ENCODE measurements at places on chromosomes 5 and 9. TPM values are rescaled to one million over a fixed set of nuclear protein-coding genes. Genes with fewer than 3 reads are reported as not detected.

DNA sequence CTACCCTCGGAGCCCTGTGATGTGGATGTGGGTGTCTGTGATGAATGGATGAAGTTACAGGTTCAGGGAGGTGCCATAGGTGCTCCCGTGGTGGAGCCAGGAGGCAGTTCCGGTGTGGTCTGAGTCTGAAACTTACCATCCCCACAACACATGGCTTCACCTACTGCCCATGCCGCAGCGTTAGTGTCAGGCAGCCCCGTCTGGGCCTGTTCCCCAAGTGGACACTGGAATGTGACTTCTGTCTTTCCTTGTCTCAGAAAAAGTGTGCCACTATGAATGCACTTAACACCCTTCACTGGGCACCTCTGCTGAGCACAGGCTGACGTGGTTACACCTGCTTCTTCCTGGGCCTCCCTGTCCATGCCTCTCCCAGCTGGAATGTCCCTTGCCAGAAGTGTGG, 8.6 kb downstream of the ANKRD33B start:
- H3K36me3 ChIP-seq, result no peaks in the 10 kb centered on the region
- H3K4me1 ChIP-seq, result no peaks in the 10 kb centered on the region
- H3K27ac ChIP-seq, result no peak overlapping the region
- no peaks in the 10 kb centered on the region for H3K27me3 ChIP-seq
- no peak overlapping the region for H3K4me3 ChIP-seq

GRCh38 chr5:90223756-90224155, 185.8 kb downstream of the CETN3 start:
- DNase-seq, result no peak
- H3K4me1 ChIP-seq, result peaks cover 12% of the 10 kb centered on the region
- no peaks in the 10 kb centered on the region for H3K36me3 ChIP-seq
- no peak overlapping the region for H3K4me3 ChIP-seq
- no peaks in the 10 kb centered on the region for H3K27me3 ChIP-seq

GRCh38 chr5:149999359-149999758, 1.1 kb downstream of the TIGD6 start:
- peaks cover 25% of the 10 kb centered on the region for H3K4me1 ChIP-seq
- H3K27ac ChIP-seq, result no peak overlapping the region
- no peak for DNase-seq
- no peaks in the 10 kb centered on the region for H3K27me3 ChIP-seq

GRCh38 chr9:108265065-108265464, 590.7 kb downstream of the ACTL7B start:
- H3K4me1 ChIP-seq, result no peaks in the 10 kb centered on the region
- H3K36me3 ChIP-seq, result no peaks in the 10 kb centered on the region
- no peak overlapping the region for H3K4me3 ChIP-seq
- DNase-seq, result no peak
- H3K27me3 ChIP-seq, result no peaks in the 10 kb centered on the region

DNA sequence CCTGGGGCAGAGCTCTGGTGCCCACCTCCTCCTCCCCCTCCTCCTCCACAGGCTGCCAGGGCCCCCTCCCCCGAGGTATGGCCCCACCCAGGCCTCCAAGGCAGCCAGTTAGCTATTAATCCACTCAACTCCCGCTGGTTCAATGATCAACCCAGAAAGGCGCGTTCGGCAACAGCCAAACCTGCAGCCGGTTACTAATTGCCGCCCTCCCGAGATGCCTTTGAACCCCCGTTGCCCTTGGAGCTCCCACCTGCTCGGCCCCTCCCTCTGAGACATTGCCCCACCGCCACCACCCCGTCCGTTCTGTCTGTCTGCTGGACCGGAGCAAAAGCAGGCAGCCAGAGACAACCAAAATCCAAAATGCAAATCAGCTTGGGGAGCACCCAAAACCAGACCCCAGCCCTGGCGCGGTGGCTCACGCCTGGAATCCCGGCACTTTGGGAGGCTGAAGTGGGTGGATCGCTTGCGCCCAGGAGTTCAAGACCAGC, 25.8 kb downstream of the NOTCH1 start:
- no peak overlapping the region for H3K4me3 ChIP-seq
- H3K27ac ChIP-seq, result no peak overlapping the region
- no peaks in the 10 kb centered on the region for H3K27me3 ChIP-seq
- H3K4me1 ChIP-seq, result no peaks in the 10 kb centered on the region
- DNase-seq, result no peak

- H3K4me1 ChIP-seq, result no peaks in the 10 kb centered on the region
- no peak overlapping the region for H3K4me3 ChIP-seq
- H3K27me3 ChIP-seq, result no peaks in the 10 kb centered on the region
- DNase-seq, result no peak
- no peaks in the 10 kb centered on the region for H3K36me3 ChIP-seq
- H3K27ac ChIP-seq, result no peak overlapping the region
Measured at GRCh38 chr5:40082313-40082712, 597.4 kb upstream of the PTGER4 start.

- H3K27me3 ChIP-seq, result no peaks in the 10 kb centered on the region
- DNase-seq, result no peak
Measured at GRCh38 chr9:114303977-114304376, 18.9 kb upstream of the ORM1 start.

GRCh38 chr9:124128568-124129166, 117.1 kb downstream of the LHX2 start:
- no peak for DNase-seq
- H3K36me3 ChIP-seq, result no peaks in the 10 kb centered on the region
- no peaks in the 10 kb centered on the region for H3K27me3 ChIP-seq
- no peak overlapping the region for H3K4me3 ChIP-seq

DNA sequence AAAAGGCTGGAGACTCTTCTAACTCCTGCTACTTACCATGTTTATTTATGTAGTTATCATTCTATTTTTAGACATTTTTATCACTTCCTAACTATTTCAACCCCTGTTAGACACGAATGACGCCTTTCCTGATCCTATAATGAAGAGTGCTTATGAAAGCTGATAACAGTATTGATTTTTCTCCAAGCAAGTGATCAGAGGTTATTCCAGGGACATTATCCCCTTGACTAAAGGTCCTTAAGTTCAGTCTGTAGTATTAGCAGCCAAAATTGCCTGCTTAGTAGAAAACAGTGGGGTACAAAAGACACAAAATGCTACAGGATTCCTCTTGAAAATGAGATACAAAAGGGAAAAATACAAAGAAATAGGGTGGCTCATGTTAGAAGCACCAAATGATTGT, 235.6 kb downstream of the DNAH5 start:
- H3K36me3 ChIP-seq, result no peaks in the 10 kb centered on the region
- H3K4me1 ChIP-seq, result no peaks in the 10 kb centered on the region
- no peak overlapping the region for H3K4me3 ChIP-seq
- no peak for DNase-seq
- no peak overlapping the region for H3K27ac ChIP-seq
- no peaks in the 10 kb centered on the region for H3K27me3 ChIP-seq

- peak overlapping the region; percentile 69 for H3K27ac ChIP-seq
- peaks cover 18% of the 10 kb centered on the region for H3K4me1 ChIP-seq
- H3K27me3 ChIP-seq, result no peaks in the 10 kb centered on the region
- no peak overlapping the region for H3K4me3 ChIP-seq
- no peaks in the 10 kb centered on the region for H3K36me3 ChIP-seq
Measured at GRCh38 chr9:97802276-97802675, 50.8 kb upstream of the FOXE1 start.

DNA sequence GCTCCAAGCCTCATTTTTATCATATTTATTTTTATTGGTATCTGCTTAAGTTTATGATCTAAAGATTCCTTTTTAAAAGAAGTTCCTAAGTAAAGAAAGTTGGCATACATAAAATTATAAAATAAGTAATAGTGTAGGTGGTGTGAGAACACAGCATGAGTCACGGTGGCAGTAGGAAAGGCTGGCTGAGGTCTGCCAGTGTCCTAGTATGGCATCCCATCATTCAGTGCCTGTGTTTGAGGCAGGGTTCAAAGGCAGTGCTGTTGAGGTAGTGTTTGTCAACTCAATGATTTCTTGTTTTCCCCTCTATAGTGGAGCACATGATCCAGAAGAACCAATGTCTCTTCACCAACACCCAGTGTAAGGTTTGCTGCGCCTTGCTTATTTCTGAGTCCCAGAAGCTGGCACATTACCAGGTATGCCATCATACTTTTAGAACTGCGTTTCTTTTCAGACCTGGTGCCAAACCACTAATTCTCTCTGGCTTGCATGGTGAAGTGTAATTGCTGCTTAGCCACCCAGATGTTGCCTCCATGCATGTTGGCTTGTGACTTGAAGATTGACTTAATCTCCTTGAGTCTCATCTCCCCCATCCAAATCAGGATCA, 18.4 kb downstream of the ZNF346 start:
- no peak overlapping the region for H3K4me3 ChIP-seq
- peaks cover 58% of the 10 kb centered on the region for H3K4me1 ChIP-seq
- peak; percentile 47 for DNase-seq
- peak overlapping the region; percentile 68 for H3K27ac ChIP-seq
- peaks cover 6% of the 10 kb centered on the region for H3K36me3 ChIP-seq

DNA sequence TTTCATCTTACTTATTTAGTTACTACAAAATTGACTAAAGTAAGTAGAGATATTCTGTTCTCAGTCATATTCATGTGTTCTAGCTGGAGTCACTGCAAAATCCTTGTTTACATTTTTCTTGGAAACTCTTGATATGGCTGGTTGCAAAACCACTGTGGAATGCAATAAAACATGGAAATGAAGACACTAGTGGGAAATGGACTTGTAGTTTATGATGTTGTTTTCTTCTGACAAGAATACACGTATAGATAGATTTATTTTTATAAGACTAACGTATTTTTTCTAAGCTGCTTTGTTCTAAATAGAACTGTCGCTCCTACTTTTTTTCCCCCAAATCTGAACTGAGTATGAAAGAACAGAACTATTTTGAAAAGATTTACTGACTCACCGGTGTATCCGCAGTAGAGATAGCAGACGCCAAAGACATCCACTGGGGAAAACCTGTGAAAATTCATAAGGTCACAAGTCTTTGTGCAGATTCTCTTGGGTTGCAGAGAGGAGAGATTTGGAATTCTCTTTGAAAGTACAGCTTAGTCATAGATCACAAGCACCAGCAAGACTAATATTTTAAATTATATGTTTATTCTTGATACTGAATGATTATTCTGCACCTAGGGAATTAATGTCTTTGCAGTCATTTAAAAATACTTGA, 119.6 kb upstream of the TAF11L2 start:
- no peak overlapping the region for H3K27ac ChIP-seq
- no peak for DNase-seq
- H3K36me3 ChIP-seq, result no peaks in the 10 kb centered on the region
- no peaks in the 10 kb centered on the region for H3K27me3 ChIP-seq

DNA sequence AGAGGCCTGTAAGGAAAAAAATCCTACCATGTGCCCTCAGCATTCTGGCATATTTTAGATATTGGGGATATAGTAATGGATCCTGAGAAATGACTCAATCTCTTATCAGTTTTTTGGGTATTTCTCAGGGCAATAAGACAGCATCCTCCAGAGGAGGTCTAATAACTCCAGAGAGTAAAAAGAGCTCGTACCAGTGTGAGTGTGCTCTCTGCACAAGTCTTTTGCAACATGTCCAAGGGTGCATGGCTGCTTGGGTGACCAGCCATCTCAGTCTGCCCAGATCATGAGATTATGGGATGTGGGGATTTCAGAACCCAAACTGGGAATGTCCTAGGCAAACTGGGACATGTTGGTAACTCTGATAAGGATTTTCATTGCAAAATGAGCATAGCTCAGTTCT, 15.3 kb downstream of the ASPN start:
- no peaks in the 10 kb centered on the region for H3K27me3 ChIP-seq
- no peaks in the 10 kb centered on the region for H3K36me3 ChIP-seq
- H3K4me3 ChIP-seq, result no peak overlapping the region
- no peak for DNase-seq
- H3K27ac ChIP-seq, result no peak overlapping the region

DNA sequence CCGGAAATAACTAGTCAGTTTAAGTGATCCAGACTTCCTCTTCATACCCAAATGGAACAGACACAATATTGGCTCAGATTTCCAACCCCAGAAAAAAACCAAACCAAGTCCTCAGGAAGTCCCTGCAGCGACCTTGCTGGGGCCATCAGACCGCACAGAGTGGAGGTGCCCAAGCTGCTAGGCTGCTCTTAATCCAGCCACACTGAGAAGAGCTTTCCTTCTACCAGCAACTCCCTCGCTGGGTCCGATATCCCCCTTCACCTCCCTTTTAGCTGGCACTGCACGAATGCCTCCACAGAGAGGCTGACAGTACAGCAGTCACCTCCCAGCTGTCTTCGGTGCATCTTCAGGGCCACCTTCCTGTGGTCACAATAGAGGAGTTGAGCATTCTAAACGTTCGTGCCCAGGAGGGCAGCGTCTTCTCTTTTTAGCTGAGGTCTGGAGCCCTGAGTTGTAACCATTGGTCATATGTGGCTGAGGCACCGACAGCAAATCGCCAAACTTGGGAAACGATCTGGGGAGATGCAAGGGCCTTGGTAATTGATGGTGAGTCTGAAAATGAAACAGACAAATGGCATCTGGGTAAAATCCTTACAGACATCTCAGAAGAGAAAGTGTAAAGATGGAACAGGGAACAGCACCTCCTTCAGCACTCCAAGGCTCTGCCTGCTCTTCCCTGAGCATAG, 5.7 kb downstream of the NAIF1 start:
- H3K27me3 ChIP-seq, result no peaks in the 10 kb centered on the region
- no peak for DNase-seq
- H3K27ac ChIP-seq, result peak overlapping the region; percentile 5
- H3K4me1 ChIP-seq, result peaks cover 31% of the 10 kb centered on the region
- H3K36me3 ChIP-seq, result no peaks in the 10 kb centered on the region
- H3K4me3 ChIP-seq, result no peak overlapping the region

The RNF208 gene
- total RNA-seq, result 4.5 TPM

The IL4 gene
- not detected for total RNA-seq

The NTRK2 gene
- 186 TPM for total RNA-seq

The ZNF879 gene
- 7.7 TPM for total RNA-seq

The FOXD4L4 gene
- 0.27 TPM for total RNA-seq

Data from thyroid gland (tissue), 4 donors.